Activated T-helper 1 cell treated with anti-CD3 and anti-CD28 coated beads, Interleukin-12 subunit alpha, Interleukin-12 subunit beta, Interleukin-2, Interleukin-4 antibody, amounts not matched to agents 30 ng/mL and 10 ng/mL and 1 ng/mL, durations not matched to agents 14 hours and 24 hours and 36 hours (primary cell): ENCODE measurements at places on chromosomes 7 and 10. TPM values are rescaled to one million over a fixed set of nuclear protein-coding genes. Genes with fewer than 3 reads are reported as not detected.
A peak's percentile ranks its signal among the peaks of the same experiment; 100 is the strongest.

Gene EBF3
- total RNA-seq = not detected in 2 replicates

Gene MACC1
- not detected in 2 replicates for total RNA-seq

Gene VAX1
- total RNA-seq = not detected in 2 replicates

DNA sequence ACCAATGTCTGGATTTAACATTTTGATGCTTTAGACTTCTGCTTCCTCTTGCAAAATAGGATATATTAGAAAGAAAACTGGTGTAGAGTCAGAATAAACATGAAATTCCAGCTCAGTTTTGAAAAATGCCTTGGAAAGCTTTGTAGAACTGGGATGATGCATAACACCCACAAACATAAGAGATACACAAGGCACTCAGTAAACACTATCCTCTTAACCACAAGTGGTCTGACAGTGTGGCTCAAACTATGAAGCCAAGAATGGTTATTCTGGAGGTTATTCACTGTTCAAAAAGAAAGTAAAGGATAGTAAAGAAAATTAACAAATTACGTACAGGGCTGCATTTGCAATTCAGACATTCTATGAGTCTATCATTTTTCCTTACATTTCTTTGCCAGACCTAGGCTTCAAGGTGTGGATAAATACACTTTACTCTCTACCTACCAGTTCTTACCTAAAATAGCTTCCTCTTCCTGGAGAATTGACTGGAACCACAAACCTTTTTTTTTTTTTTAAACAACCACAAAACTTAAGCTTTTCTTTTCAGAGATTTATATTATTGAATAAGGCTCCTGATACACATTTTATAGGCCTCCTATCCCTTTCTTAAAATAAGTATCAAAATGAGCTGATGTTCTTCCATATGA lies 9.0 kb upstream of the RSBN1L start:
- DNase-seq = no peak

GRCh38 chr7:78434281-78434680 lies 635.7 kb downstream of the PHTF2 start:
- DNase-seq = no peak

DNA sequence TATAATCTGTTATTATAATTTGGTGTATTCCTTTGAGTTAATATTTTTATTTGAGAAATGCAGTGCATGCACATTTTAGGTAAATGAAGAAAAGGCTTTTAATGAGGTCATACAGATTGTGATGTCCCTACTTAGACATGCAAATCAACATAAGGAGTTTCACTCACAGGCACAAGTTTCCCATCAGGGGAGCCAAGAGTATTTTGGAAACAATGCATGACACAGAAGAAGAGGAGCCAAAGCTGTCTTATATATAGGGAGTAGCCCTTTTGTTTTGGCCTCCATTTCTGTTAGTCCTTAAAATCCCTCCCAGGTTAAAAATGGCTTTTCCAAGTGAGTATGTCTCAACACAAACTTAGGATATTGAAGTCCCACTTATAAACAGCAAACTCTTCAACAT lies 703.4 kb upstream of the ANKRD30A start:
- no peak for DNase-seq

DNA sequence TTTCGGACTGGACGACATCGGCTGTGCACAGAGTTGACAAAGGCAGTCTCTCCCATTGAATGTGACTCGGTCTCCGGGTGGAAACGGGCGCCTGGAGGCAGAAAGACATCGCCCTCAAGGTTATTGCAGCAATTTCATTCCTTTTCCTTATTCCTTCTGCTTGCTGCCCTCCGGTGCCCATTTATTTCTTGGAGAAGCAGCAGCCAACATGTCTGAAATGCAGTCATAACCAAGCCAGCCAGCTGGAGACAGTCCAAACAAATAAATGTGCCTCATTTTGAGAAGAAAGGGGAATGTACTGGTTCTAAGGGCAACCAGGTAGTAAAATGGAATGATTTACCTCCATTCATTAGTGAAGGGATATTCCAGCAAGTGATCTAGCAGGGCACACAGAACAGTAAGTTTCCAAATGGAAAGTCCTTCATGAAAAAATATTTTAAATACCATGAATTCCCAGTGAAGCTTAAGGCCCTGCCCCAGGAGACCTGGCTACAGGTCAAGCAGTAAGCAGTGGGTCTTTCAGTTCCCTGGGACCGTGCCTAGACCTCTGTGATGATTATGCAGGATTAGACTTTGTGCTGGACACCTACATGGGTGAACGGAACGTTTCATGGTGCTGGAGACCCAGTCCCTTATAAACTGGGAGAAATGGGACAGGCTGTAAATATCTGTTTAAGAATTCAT lies 86.6 kb downstream of the ABLIM1 start:
- DNase-seq = no peak

GRCh38 chr7:19899529-19899928 lies 126.1 kb upstream of the TMEM196 start:
- DNase-seq = no peak

GRCh38 chr7:27159266-27160144 lies 3.0 kb upstream of the HOXA7 start:
- DNase-seq = no peak

DNA sequence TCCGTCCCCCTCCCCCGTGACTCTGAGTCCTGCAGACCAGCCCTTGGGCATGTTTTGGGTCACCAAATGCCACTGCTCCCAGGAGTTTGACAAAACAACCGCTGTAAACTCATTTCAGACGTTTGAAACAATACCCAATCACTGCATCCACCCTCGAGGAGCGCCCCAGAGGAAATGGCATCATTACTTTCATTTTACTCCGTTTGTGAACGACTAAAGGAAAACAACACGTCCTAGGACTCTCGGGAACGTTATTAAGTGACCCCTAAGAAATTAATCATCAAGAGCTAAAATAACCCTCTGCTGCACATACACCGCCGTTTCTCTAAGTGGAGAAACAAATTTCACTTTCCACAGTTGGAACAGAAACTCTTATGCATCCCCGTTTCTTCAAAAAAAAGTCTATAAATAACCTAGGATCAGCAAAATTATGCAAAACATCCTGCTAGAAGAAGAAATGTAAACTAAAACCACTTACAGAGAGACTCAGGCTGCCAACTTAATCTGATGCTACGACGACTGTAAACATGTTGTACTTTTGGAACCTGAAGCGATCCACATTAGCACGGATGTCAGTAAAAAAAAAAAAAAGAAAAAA lies 109.9 kb upstream of the EFCAB10 start:
- peak; percentile 37 for DNase-seq

- DNase-seq = no peak
Measured at GRCh38 chr10:100879741-100880360, 32.9 kb upstream of the SLF2 start.
